ENCODE measurements at places on chromosomes 5 and 9.

- no peak for DNase-seq
Observed at GRCh38 chr9:132125944-132126679, 35.7 kb upstream of the NTNG2 start.

- no peak for DNase-seq
Observed at GRCh38 chr5:133797167-133797566, 171.3 kb downstream of the C5orf15 start.

DNA sequence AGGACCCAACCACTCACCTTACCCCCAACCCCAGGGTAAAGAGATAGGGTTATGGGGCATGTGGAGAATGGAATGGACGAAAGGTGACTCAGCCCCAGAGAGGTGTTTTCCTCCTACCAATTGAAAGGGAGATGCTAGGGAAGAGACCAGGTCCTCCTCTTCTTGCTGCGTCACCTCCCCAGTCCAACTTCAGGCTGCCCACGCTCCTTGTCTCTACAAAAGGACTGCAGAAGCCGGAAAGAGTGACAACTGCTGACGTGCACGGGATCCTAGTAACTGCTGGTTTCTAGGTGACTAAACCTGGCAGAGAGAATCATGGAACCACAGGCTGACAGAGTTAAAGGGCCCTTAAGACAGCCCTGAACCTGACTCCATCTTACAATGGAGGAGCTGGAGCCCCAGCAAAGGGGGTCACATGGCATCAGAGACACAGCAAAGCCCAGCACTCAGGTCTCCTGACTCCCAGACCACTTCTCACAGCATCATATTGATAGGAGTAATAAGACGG lies 2.2 kb downstream of the GPX3 start:
- no peak for DNase-seq

DNA sequence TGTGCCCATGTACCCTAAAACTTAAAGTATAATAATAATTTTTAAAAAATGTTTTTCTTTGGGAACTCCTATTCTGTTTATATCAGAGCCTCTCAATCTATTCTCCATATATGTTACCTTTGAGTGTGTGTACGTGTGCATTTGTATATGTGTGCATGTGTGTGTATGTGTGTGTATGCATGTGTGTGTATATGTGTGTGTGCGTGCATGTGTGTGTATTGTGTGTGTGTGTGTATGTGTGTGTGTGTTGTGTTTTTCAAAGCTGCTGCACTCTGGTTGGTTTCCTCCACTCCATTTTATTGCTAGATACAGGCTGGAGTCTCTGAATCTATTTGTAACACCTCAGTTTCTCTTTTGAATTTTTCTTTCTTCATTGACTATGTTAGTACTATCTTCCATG lies 20.0 kb downstream of the SURF6 start:
- no peak for DNase-seq

DNA sequence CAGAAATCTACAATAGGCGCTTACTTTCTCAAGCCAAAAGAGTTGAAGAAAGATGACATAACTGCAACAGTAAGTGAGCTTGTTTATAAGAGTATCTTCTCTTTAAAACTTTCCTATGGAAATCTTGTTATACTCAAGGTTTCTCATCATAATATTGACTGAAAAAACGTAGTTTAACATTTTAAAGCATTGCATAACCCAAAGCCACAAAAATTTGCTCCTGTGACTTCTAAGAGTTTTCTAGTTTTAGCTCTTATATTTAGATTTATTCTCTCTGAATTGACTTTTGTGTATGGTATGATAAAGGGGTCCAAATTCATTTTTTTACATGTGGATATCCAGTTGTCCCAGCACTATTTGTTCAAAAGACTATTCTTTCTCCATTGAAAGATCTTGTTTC lies 15.2 kb downstream of the WDR36 start:
- DNase-seq: no peak

- DNase-seq: no peak
Observed at GRCh38 chr9:113963017-113963620, 87.0 kb downstream of the ZNF618 start.

DNA sequence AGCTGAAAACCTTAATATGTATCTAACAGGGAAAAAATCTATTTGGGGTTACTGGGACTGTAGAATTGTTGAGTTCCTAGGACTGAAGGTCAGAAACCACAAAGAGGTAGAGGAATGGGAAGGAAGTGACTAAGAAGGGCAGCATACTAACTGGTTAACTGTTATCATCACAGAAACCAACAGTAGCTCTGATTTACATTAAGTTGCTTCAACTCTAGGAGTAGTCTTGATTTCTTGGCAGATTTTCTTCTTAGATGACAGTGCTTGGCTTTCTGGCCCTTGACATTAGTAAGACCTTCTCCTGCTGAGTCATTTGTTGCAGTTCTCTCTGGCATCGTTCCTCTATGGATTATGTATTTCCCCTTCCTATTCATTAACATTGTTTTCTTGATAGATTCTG lies 116.1 kb upstream of the RASA1 start:
- no peak for DNase-seq

GRCh38 chr5:71922584-71923106 lies 184.6 kb upstream of the MAP1B start:
- no peak for DNase-seq

DNA sequence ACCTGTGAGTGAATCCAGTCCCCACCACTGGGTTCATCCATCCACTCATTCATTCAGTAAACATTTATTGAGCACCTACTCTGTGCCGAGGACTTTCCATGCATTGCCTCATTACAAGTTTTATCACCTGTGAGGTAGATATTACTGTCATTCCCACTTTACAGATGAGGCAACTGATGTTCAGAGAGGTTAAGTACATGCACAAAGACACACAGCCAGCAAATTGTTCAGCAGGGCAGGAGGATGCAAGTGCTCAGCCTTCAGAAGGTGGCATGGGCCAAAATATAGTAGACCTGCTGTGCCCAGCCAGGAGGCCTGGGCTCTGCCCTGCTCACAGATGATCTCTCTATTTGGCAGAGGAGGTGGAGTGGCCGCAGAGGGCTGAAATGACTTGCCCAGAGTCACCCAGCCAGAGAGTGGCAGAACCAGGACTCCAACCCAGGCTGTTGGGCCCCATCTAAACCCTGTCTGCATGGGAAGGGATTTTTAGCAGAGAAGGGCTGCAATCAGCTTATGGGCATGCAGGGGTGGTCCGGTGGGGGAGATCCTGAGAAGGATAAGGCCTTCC lies 7.6 kb upstream of the NEURL1B start:
- no peak for DNase-seq

DNA sequence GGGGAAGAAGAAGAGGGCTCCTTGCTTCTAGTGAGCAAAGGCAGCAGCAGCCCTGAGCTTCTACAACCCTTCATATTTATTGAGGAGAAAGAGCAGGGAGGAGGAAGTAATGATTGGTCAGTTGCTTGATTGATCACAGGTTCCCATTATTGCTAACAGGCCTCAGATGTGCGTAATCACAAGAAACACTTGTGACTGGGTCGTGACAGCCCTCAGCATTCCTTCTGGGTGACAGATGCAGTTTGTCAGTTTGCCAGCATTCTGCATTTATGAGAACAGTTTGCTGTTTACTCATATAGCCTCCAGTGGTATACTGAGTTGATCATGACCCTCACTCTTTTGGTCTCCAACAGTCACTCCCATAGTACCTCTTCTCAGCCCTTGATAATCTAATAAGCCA lies 111.5 kb upstream of the TNC start:
- DNase-seq: no peak

GRCh38 chr9:85547599-85547998 lies 194.2 kb downstream of the AGTPBP1 start:
- DNase-seq: no peak

- DNase-seq: no peak
Observed at GRCh38 chr9:135989722-135990467, 28.7 kb upstream of the UBAC1 start.

DNA sequence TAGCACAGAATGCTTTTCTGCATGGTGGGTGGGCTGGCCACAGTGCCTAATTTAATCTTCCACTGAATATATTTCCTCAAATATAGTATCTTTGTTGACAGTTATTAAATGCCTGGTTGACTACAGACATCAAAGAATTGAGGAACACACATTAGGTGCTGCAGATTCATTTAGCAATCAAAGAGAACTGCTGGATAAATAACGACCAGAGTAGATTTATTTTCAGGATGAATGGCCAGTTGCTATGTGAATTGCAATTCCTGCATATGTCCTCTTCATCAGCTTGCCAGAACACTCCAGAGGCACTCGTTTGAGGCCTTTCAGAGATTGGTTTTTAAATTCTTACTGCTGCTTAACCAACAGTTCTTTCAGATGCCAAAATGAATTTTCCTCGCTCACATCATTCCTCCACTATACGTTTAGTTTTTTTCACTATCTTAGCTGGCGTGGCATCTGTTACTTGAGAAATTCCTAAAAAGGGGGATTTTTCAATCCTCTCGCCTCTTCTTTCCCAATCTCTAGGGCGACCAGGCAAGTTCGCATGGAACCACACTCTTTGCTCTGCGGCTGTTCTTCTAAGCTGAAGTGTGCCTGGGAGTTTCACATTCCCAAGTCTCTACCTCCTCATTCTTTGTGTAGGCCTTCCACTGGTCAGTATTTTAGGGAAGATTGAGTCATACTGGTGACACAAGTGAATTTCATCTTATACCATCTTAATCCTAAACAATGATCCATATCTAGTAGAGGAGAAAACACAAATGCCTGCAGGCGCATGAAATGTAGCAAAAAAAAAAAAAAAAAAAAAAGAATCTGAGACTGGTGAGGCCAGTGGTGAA lies 237.1 kb upstream of the NMUR2 start:
- no peak for DNase-seq

DNA sequence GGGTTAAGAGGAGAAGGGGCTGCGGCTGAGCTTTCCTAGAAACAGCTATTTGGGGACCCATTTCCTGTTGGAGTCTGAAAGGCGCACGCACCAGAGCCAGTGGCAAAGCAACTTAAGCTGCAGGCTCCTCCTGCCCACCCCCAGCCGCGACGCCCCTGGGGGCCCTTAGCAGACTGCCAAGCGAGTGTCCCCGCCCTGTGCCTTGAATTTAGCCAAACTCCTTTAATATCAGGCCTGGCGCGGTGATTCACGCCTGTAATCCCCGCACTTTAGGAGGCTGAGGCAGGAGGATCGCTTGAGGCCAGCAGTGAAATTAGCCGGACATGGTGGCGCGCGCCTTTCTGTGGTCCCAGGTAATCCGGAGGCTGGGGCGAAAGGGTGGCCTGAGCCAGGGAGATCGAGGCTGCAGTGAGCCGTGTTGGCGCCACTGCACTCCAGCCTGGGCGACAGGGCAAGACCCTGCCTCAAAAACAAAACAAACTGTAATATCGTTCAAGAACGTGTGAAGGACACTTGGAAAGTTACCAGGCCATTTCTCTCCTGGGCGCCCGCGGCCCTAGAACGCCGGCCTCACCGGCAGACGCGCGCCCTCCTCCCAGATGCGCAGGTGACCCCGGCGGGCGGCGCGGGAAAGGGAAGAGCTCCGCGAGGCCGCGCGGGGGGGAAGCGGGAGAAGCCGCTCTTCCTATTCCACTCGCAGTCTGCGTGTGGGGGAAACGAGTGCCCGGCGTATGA lies 1.0 kb upstream of the F2R start:
- no peak for DNase-seq

DNA sequence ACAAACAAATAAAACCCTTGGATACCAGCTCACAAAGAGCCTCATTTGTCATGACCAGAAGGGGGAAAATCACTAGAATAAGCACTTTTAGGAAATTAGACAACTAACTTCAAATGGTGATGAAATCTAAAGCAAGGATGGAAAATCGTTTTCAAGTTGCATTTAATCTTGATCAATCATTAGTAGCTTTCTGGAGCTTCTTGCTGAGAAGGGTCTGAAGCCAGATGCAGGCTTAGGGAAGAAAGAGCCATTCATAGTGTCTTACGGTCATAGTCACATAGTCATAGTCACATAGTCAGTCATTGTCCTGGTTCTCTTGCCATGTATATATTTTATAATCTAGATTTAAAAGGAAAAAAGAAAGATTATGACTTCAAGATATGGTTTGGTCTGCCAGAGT lies 610.5 kb downstream of the ACTL7B start:
- no peak for DNase-seq

DNA sequence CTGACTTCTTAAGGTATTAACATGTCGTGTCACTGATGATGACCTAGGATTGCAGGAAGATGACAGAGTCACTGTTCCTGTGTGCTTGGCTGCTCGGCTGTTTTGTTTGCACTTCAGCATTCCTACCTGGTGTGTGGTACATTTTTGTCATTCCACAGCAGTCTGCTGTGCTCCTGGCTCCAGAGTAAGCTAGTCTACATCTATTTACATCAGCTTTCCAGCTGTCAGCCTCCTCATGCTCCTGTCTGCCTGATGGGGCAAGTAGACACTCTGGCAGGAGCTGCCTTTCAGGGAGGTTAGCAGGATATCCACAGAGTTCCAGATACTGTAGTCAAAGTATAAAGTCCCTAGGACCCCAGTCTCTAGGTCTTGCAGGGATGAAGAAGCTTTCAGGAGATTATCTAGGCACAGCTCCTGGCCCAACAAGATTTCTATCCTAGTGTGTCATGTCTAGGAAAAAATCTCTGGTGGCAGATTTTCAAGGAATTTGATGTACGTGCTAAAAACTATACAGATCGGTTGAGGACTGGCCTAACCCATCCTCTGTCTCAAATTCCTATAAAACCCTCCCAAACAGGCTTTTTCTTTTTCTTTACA lies 28.4 kb downstream of the RUSC2 start:
- DNase-seq: no peak

DNA sequence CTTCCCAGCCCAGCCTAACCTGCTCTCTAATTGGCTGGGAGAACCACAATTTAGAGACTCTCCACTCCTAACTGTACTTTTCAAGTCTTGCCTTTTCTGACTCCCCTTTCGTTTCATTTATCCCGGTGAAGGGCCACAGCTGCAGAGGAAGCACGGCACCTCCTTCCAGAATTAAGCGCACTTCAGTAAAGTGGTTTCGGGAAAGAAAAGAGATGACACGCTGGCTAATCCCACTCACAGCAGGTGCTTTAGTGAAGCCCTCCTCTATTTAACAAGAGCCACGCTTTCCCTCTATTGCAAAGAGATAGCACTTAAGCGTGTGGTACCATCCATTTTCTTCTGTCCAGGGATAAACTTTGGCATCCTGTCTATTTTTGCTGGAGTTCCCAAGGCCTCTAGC lies 4.8 kb downstream of the DNAH5 start:
- DNase-seq: no peak

- no peak for DNase-seq
Observed at GRCh38 chr5:123928401-123928800, 416.4 kb downstream of the CSNK1G3 start.

DNA sequence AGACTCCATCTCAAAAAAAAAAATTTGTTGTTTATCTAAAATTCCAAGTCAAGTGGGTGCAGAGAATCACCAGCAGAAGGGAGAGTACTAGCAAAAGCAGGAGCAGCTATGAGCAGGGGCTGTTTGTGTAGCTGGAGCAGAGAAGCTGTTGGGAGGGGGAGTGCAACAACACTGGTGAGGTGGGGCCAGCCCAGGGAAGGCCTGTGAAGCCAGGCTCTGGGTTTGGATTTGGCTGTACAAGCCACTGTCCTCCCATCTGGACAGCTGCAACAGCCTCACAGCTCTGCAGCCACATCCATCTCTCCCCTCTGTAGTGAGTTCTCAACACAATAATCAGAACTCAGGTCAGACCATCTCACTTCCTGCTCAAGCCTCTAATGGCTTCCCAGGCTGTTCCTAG lies 59.4 kb downstream of the TMOD1 start:
- no peak for DNase-seq
